ENCODE measurements at places on chromosomes 13 and 19.

DNA sequence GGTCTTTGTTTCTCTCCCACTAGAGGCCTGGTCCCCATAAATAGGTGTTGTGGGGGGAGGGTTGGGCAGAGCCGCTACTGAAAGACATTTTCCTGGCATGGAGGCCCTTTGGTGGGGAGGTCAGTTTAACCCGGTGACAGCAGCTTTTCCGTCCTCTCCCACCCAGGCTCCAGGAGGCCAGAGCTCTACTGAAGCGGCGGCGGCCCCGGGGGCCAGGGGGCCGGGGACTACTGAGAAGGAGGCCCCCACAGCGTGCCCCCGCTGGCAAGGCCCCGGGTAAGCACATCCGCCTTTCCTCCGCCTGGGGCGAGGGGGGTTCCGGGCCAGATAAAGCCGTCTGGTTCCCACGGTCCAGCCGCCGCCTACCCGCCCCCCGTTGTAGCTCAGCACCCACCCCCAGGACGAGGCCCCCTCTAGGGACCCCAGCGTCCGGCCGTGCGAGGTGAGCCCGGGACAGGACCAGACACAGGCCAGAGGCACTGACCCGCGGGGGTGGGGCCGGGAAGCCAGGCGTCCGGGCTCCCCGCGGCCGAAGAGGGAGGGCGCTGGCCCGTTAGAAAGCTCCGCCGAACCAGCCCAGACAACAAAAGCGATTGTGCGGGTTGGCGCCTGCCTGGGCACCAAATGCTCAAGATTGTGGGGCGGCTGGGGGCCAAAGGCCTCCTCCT is 1.1 kb upstream of the LTBP4 start:
- peak overlapping the region; percentile 26 for H3K4me3 ChIP-seq
- H3K4me1 ChIP-seq, result peaks cover 43% of the 10 kb centered on the region
- no peaks in the 10 kb centered on the region for H3K36me3 ChIP-seq
- H3K27me3 ChIP-seq, result peaks cover 73% of the 10 kb centered on the region
- peak; percentile 23 for DNase-seq
- no peak overlapping the region for H3K27ac ChIP-seq

GRCh38 chr13:76656056-76656455 is 230.1 kb downstream of the KCTD12 start:
- DNase-seq, result no peak
- H3K4me1 ChIP-seq, result no peaks in the 10 kb centered on the region

DNA sequence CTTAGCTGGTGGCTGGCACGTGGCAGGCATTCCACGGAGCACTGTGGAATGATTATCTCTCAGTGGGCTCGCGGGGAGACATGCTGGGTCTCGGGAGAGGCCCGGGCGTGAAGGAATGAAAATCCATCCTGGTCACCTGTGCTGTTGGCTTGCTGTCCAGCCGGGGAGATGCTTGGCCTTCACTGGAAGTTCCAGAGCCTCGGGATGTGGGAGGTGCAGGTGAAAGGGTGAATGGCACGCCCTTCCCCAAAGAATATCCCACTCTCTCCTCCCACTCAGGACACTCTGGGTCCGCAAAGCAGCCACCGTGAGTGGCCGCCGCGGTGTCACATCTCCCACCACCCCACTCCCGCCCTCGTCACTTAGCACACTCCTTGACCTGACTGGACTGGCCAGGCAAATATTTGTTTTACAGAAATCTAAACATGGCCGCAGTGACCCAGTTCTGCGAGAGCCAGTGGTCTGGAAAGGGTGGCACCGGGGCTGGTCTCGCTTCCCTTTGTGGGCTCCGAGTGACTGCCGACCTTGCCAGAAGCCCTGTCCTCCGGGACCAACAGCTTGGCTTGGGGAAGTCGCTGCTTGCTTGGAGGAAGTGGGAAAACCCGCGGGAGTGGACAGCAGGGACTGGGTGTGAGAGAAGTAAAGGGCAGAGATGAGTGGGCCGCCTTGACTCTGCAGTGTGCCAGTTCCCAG is 8.0 kb downstream of the DPP9 start:
- H3K27ac ChIP-seq, result no peak overlapping the region
- no peak overlapping the region for H3K4me3 ChIP-seq
- DNase-seq, result no peak
- no peaks in the 10 kb centered on the region for H3K27me3 ChIP-seq
- H3K4me1 ChIP-seq, result no peaks in the 10 kb centered on the region

GRCh38 chr13:21698817-21699679 is 28.2 kb downstream of the FGF9 start:
- no peak overlapping the region for H3K27ac ChIP-seq
- H3K36me3 ChIP-seq, result no peaks in the 10 kb centered on the region
- H3K4me1 ChIP-seq, result no peaks in the 10 kb centered on the region
- no peak for DNase-seq

GRCh38 chr19:1366899-1367870 is 16.5 kb upstream of the NDUFS7 start:
- H3K27me3 ChIP-seq, result no peaks in the 10 kb centered on the region
- H3K36me3 ChIP-seq, result peaks cover 4% of the 10 kb centered on the region
- no peak overlapping the region for H3K27ac ChIP-seq
- peaks cover 15% of the 10 kb centered on the region for H3K4me1 ChIP-seq

DNA sequence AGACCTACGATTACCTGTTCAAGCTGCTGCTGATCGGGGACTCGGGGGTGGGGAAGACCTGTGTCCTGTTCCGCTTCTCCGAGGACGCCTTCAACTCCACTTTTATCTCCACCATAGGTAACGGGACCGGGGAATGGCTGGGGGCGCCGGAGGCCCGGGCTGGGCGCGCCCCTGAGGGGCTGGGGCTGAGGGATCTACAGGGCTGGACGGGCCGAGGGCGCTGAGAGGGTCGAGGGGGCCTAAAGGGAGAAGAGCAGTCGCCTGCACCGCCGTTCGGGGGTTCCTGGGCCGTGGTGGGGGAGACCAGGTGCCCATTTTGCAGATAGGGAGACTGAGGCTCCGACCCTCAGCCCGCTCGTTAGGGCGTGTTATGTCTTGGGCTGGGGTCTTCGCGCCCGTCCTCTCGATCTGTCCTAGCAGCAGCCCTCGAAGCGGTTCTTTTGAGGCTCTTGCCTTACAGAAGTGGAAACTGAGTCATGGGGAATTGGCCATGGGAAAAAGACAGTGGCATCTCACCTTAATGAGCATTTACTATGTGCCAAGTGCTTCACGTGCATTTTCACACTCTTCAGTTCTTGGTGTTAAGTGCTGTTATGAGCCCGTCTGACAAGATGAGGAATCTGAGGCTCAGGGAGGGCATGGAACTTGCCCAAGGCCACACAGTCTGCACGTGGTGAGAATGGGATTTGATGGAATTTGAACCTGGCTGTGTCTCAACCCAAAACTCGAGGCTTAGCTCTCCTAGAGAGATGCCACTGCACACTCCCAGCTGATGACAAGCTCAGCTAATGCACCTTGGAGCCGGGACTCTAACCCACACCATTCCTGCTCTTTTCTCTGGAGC is 442 bp downstream of the RAB8A start:
- H3K27ac ChIP-seq, result no peak overlapping the region
- H3K27me3 ChIP-seq, result no peaks in the 10 kb centered on the region
- peak overlapping the region; percentile 95 for H3K4me3 ChIP-seq

DNA sequence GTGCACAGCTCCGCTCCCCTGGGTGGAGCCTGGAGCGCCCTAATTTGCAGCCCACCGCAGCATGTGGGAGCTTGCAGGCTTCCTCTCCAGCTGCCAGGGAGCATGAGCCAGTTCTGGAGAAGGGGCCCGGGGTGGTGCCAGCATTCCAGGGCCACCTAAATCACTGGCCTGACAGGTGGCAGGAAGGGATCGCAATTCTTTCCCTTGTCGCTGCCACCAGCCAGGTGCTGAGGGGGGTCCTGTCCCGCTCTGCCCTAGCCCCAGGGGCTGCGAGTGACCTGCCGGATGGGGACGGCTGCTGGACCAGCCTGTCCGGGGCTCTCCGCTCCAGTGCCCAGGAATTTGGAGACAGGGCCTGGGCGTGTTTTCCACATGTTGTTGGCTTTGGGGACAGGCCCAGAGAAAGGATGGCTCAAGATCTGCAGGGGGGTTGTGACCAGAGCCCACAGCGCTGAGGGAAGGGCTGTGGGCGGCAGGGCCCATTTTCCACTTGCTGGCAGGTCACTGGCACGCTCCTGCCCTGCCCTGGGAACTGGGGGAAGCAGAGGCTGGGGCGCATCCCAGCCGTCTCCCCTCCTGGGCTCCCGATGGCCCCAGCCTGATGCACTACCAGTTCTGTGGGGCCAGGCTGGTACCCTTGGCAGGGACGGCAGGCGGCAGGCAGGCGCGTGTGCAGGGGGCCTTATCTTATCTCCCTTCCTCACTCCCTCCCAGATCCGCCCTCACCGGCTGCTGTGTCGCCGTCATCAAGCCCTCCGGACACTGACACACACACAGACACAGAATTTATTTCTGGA is 9.5 kb downstream of the NDUFA11 start:
- no peaks in the 10 kb centered on the region for H3K36me3 ChIP-seq
- no peaks in the 10 kb centered on the region for H3K27me3 ChIP-seq
- H3K27ac ChIP-seq, result no peak overlapping the region
- H3K4me3 ChIP-seq, result no peak overlapping the region
- H3K4me1 ChIP-seq, result peaks cover 8% of the 10 kb centered on the region
- DNase-seq, result no peak

DNA sequence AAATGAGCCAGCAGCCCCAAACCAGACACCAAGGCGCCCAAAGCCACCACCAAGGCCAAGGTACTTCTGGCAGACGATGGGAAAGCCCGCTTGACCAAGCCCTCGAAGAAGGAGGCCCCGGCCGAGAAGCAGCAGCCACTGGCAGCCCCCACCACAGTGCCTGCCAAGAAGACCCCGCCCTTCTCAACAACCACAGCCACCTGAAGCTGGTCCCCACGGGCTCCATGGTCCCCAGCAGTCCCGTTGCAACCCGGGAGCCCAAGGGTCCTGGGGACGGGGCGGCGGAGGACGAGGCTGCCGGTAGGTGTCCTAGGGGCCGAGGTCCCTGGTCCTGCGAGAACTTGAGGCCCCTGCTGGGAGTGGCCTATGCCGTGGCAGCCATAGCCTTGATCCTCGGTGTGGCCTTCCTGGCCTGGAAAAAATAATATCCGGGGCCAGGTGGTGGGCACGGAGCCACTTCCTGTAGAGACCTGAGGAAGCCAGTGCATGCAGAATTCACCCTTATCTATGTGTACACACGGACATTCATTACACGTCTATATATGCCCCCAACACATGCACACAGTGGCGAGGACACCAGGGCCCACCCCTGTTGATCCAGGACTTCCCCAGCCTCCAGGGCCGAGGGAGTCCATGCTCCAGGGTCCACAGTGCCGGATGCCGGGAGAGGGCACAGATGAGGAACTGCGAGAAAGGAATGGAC is 13.8 kb downstream of the C1QTNF9 start:
- no peaks in the 10 kb centered on the region for H3K27me3 ChIP-seq
- DNase-seq, result no peak
- no peaks in the 10 kb centered on the region for H3K36me3 ChIP-seq

- no peaks in the 10 kb centered on the region for H3K27me3 ChIP-seq
- peaks cover 3% of the 10 kb centered on the region for H3K36me3 ChIP-seq
- H3K4me1 ChIP-seq, result no peaks in the 10 kb centered on the region
- DNase-seq, result no peak
- H3K4me3 ChIP-seq, result no peak overlapping the region
- no peak overlapping the region for H3K27ac ChIP-seq
These were observed 74.0 kb downstream of the SCGB2B2 start for GRCh38 chr19:34603003-34603402.

GRCh38 chr13:96621634-96622183 is 372.6 kb downstream of the OXGR1 start:
- H3K36me3 ChIP-seq, result no peaks in the 10 kb centered on the region
- no peaks in the 10 kb centered on the region for H3K27me3 ChIP-seq
- no peak overlapping the region for H3K27ac ChIP-seq
- H3K4me3 ChIP-seq, result no peak overlapping the region

GRCh38 chr13:81493144-81493543 is 1152.2 kb upstream of the SPRY2 start:
- no peak for DNase-seq
- H3K27ac ChIP-seq, result no peak overlapping the region
- no peaks in the 10 kb centered on the region for H3K27me3 ChIP-seq
- no peaks in the 10 kb centered on the region for H3K4me1 ChIP-seq
- no peak overlapping the region for H3K4me3 ChIP-seq
- H3K36me3 ChIP-seq, result no peaks in the 10 kb centered on the region

- H3K4me3 ChIP-seq, result no peak overlapping the region
- no peak for DNase-seq
- H3K27me3 ChIP-seq, result peaks cover 8% of the 10 kb centered on the region
- peaks cover 3% of the 10 kb centered on the region for H3K4me1 ChIP-seq
- no peaks in the 10 kb centered on the region for H3K36me3 ChIP-seq
- no peak overlapping the region for H3K27ac ChIP-seq
These were observed 2.5 kb downstream of the FOXA3 start for GRCh38 chr19:45866400-45867176.

GRCh38 chr13:90502762-90503161 is 844.7 kb upstream of the MIR17HG start:
- no peak overlapping the region for H3K27ac ChIP-seq
- H3K4me3 ChIP-seq, result no peak overlapping the region
- H3K27me3 ChIP-seq, result no peaks in the 10 kb centered on the region
- H3K36me3 ChIP-seq, result no peaks in the 10 kb centered on the region
- DNase-seq, result no peak

DNA sequence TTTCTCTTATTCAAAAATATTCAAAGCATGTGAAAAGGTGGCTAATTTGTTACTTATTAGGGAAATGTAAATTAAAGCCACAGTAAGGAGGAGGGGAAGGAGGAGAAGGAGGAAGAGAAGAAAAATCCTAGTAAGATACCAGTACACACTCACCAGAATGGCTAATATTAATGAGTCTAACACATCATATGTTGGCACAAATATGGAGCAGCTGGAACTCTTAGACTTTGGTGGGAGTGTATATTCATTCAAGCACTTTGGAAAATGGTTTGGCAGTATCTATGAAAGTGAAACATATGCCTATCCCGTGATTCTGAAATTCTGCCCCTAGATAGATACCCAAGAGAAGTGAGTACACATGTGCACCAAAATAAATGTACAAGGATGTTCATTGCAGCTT is 38.1 kb upstream of the RGCC start:
- H3K36me3 ChIP-seq, result no peaks in the 10 kb centered on the region
- no peak for DNase-seq
- no peak overlapping the region for H3K27ac ChIP-seq
- H3K4me1 ChIP-seq, result no peaks in the 10 kb centered on the region
- H3K4me3 ChIP-seq, result no peak overlapping the region

- no peak overlapping the region for H3K4me3 ChIP-seq
- H3K27ac ChIP-seq, result no peak overlapping the region
- H3K36me3 ChIP-seq, result no peaks in the 10 kb centered on the region
- H3K4me1 ChIP-seq, result peaks cover 5% of the 10 kb centered on the region
These were observed 260.4 kb downstream of the NALCN start for GRCh38 chr13:101155920-101156319.

All from neural progenitor cell (in vitro differentiated cells).